Esophagus muscularis mucosa (tissue), 4 donors: ENCODE measurements at places on chromosomes 12 and 14. TPM values are rescaled to one million over a fixed set of nuclear protein-coding genes. Genes with fewer than 3 reads are reported as not detected.
A peak's percentile ranks its signal among the peaks of the same experiment; 100 is the strongest.

DNA sequence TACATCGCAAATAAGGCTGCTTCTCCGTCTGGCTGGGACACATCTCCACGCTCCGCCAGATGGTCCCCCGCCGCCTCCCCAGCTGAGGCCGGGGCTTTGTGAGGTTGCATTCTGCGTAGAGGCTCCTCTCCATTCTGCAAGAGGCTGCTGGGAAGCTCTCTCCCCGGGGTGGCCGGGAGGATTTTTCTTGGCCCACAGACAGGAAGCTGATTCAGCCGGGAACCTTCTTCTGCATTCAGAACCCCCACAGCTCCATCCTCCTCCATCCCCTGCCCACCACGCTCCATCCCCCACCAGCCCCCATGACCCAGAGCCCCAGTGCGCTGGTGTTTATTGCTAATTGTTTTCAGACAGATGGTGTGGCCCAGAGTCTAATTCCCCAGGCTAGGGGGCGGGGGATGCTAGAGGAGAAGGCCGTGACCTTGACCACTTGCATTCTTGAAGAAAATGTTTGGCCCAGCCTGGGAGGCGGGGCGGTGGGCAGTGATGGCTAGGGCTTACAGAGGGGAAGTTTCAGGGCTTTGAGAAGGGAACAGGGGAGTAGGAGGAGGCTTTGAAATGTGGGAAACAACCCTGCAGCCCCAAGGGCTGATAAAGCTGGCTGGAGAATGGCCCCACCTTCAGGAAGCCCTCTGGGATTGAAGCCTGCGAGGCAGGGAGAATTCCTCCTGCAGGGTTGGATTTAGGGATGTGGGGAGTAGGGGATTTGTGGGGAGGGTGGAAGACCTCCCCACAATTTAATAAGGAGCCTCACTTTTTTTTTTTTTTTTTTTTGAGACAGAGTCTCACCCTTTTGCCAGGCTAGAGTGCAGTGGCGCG lies 88.5 kb upstream of the NCOR2 start:
- DNase-seq: peak; percentile 95
- peaks cover 57% of the 10 kb centered on the region for H3K4me1 ChIP-seq
- H3K36me3 ChIP-seq: no peaks in the 10 kb centered on the region
- H3K4me3 ChIP-seq: peak overlapping the region; percentile 27
- H3K27me3 ChIP-seq: no peaks in the 10 kb centered on the region
- H3K27ac ChIP-seq: peak overlapping the region; percentile 86

DNA sequence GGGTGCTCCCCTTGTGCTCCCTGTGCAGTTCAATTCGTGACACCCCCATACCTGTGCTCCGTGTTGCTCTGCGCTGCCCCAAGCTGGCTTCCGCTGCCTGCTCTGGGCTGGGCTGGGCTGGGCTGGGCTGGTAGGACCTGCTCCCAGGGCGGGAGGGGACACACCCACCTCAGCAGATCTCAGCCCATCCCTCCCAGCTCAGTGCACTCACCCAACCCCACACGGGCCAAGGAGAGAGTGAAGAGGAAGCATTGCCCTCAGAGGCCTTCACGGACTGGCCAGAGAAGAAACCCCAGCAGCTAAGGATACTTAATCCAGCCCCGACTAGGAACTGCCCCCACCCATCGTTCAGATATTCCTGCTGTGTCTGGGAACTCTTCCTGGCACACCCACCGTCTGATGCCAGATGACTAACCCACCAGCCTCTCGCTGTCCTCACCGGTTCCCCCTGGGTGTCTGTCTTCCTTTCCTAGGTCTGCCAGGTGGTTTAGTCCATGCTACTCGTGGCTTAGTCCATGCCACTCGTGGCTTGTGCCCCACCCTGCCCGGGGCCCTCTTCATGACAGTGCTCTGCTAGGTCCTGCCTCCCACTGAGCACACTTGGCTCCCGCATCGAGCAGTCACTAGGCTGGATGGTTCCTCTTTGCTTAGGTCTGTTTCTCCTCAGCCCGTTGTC lies at the start of gene LPAR5:
LPAR5 (minus strand) TSS at position 104 of the 676 bp plus-strand sequence. CDS start 14,711 bp downstream, outside the sequence.
- H3K36me3 ChIP-seq: no peaks in the 10 kb centered on the region
- H3K4me1 ChIP-seq: peaks cover 10% of the 10 kb centered on the region
- peak within 1 kb of the TSS; percentile 49 for H3K27ac ChIP-seq
- no peaks in the 10 kb centered on the region for H3K27me3 ChIP-seq
- H3K4me3 ChIP-seq: no peak within 1 kb of the TSS

DNA sequence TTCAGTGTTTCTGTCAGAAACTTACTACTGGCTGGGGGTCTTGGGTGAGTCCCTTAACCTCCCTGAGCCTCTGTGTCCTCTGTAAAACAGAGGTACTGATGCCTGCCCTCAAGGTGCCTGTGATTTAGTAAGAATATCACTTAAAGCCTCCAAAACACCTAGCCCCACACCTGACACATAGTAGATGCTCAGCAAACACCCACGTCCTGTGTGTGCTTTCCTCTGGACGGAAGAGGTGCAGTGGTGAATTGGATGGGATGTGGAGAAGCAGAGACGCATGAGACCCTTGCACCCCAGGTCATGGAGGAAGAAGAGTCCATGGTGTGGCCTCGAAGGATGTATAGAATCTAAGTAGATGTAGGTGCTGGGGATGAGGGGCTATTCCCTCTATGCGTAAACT lies 110.6 kb downstream of the LGMN start:
- no peaks in the 10 kb centered on the region for H3K27me3 ChIP-seq
- no peak overlapping the region for H3K27ac ChIP-seq
- no peaks in the 10 kb centered on the region for H3K4me1 ChIP-seq
- no peak for DNase-seq
- H3K4me3 ChIP-seq: no peak overlapping the region
- H3K36me3 ChIP-seq: peaks cover 12% of the 10 kb centered on the region

GRCh38 chr12:22321638-22322037 lies 12.9 kb downstream of the ST8SIA1 start:
- no peaks in the 10 kb centered on the region for H3K36me3 ChIP-seq
- H3K4me3 ChIP-seq: no peak overlapping the region
- DNase-seq: no peak
- no peaks in the 10 kb centered on the region for H3K4me1 ChIP-seq

GRCh38 chr12:84648425-84648824 lies 264.2 kb downstream of the SLC6A15 start:
- no peak overlapping the region for H3K4me3 ChIP-seq
- H3K36me3 ChIP-seq: no peaks in the 10 kb centered on the region
- H3K27me3 ChIP-seq: no peaks in the 10 kb centered on the region
- H3K27ac ChIP-seq: no peak overlapping the region
- no peaks in the 10 kb centered on the region for H3K4me1 ChIP-seq

DNA sequence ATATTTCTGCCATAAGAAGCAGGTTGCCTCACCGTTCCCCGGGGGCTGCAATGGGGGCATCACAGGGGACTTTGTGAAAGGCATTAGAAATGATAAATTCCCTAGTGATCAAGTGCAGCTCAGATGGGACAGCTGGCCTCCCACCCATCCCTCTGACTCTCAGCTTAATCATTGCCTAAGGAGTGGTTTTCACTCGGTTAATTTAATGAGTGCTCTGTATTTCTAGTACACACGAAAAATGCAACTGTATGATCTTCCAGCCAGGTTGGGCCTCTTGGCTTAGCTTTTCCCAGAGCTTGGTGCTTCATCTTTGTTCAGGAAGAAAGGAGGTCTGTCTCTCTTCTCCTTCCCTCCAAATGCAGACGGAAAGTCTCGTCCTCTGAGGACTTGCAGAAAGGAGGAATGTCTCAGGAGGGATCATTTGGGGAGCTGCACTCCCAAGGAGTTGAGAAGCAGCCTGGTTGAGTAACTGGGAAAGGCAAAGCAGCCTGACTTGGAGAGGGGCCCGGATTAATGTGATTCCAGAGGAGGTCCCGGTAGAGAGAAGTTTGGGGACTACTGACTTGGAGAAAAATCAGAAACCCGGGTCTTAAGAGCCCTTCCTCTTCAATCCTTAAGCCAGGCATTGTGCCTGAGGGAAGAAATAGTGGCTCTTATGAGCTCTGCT lies 7.2 kb downstream of the CD9 start:
- H3K27ac ChIP-seq: peak overlapping the region; percentile 96
- no peak overlapping the region for H3K4me3 ChIP-seq
- peaks cover 100% of the 10 kb centered on the region for H3K4me1 ChIP-seq
- DNase-seq: no peak

- H3K36me3 ChIP-seq: peaks cover 10% of the 10 kb centered on the region
- H3K27ac ChIP-seq: no peak overlapping the region
- no peaks in the 10 kb centered on the region for H3K27me3 ChIP-seq
Observed at GRCh38 chr14:89402363-89402762, 14.7 kb downstream of the FOXN3 start.

DNA sequence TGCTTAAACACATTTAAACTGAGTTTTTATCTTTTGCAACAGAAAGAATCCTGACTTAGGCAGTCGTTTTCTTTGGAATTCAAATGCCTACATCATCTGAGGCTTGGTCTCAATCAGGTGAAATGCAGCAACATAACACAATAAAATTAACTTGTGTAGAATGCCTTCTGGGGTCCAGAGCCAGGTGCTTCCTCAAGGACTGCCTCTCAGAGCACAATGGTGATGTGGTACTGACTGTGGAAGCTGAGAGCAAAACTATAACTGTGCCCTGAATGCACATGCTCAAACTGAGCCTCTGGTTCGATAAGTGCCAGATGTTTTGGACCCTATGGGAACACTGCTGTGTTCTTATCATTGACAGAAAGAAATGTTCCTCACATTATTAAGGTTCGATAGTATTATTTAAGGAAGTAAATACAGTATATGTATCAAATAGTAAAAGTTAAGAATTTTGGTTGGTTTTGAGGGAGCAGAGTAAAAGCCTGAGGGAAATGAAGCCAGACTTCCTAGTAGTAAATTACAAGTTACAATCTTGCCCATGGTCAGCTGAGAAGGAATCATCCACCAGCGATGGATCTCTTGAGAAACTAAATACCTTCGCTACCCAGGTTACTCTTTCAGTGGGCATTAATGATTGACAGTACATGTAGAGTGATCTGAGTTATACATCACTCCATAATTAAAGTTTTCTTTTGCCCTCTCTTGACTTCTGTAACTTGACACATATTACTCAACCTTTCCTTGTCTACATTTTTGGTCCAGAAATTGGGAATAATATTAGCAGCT lies 122.9 kb upstream of the ATP2B1 start:
- H3K4me3 ChIP-seq: no peak overlapping the region
- no peak for DNase-seq
- H3K27ac ChIP-seq: no peak overlapping the region
- H3K4me1 ChIP-seq: no peaks in the 10 kb centered on the region
- H3K27me3 ChIP-seq: no peaks in the 10 kb centered on the region
- no peaks in the 10 kb centered on the region for H3K36me3 ChIP-seq

DNA sequence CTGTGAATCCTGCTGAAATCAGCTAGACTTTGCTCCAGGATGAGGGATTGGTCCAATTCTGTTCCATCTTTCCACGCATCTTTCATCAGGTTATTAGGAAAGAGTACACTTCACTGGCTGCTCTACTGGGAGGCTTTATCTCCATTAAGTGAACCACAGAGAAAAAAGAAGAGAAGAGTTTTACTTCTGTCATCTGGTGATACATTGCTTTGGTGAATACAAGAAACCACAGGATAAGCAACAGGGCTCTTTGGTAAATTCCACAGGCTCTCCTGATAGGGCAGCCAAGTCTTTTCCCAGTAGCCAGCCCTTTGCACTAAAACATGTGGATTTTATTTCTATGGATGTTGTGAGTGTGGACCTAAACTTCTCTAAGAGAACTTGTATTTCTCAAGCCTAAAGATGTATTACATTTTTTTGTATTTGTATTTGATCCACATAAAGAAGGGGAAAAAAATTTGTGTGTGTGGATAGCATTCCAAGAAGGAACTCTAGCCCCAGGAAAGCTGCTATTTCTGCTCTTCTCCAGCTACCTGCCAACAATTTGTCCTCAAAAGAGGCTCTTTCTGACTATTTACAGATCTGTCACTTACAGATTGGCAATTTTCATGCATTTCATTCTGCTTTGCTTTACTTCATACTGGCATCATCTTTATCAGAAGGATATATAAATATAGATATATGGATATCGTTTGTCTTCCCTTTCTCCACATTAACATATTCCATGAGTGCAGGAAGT lies 1117.6 kb upstream of the TMEM132C start:
- H3K27me3 ChIP-seq: no peaks in the 10 kb centered on the region
- no peaks in the 10 kb centered on the region for H3K36me3 ChIP-seq
- H3K4me1 ChIP-seq: peaks cover 12% of the 10 kb centered on the region

GRCh38 chr14:63542231-63542999 lies 762 bp downstream of the PPP2R5E start:
- no peaks in the 10 kb centered on the region for H3K27me3 ChIP-seq
- H3K36me3 ChIP-seq: peaks cover 22% of the 10 kb centered on the region
- H3K4me1 ChIP-seq: peaks cover 35% of the 10 kb centered on the region
- peak overlapping the region; percentile 96 for H3K27ac ChIP-seq
- DNase-seq: no peak
- H3K4me3 ChIP-seq: peak overlapping the region; percentile 80

- H3K4me3 ChIP-seq: no peak overlapping the region
- H3K27me3 ChIP-seq: no peaks in the 10 kb centered on the region
Observed at GRCh38 chr14:104708606-104709268, 15.3 kb upstream of the ADSS1 start.

- H3K4me1 ChIP-seq: no peaks in the 10 kb centered on the region
- H3K27ac ChIP-seq: no peak overlapping the region
- H3K36me3 ChIP-seq: no peaks in the 10 kb centered on the region
- H3K27me3 ChIP-seq: no peaks in the 10 kb centered on the region
- DNase-seq: no peak
Observed at GRCh38 chr12:131643631-131644452, 67.0 kb upstream of the SFSWAP start.

DNA sequence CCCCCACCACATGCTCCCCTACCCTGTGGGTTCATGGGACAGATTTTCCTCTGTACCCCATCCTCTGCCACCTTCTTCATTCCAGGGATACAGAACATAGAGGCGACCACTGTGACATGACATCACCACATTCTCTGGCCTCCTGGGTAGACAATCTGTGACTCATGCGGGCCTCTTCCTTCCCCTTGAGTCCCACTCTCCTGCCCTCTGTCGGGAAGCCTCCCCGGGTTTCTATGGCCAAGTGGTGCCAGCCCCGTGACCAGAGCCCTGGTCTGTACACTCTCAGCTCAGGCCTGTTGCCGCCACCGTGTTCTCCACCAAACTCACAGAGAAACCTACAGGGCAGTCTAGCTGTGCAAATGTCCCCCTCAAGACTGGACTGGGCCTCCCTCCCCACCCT lies 8.0 kb downstream of the CLMN start:
- H3K27me3 ChIP-seq: no peaks in the 10 kb centered on the region
- no peak overlapping the region for H3K4me3 ChIP-seq
- peak overlapping the region; percentile 20 for H3K27ac ChIP-seq
- H3K4me1 ChIP-seq: peaks cover 37% of the 10 kb centered on the region
- no peaks in the 10 kb centered on the region for H3K36me3 ChIP-seq
- DNase-seq: no peak

- H3K4me1 ChIP-seq: peaks cover 33% of the 10 kb centered on the region
- H3K27me3 ChIP-seq: no peaks in the 10 kb centered on the region
- H3K36me3 ChIP-seq: no peaks in the 10 kb centered on the region
- H3K27ac ChIP-seq: no peak overlapping the region
- no peak for DNase-seq
- H3K4me3 ChIP-seq: no peak overlapping the region
Observed at GRCh38 chr12:42477941-42478340, 111.6 kb downstream of the PRICKLE1 start.

- H3K4me1 ChIP-seq: peaks cover 35% of the 10 kb centered on the region
- peaks cover 21% of the 10 kb centered on the region for H3K36me3 ChIP-seq
- H3K4me3 ChIP-seq: no peak overlapping the region
- DNase-seq: no peak
- no peak overlapping the region for H3K27ac ChIP-seq
- H3K27me3 ChIP-seq: no peaks in the 10 kb centered on the region
Observed at GRCh38 chr14:22882529-22883172, 371 bp upstream of the REM2 start.

GRCh38 chr14:53525608-53526007 lies 372.5 kb upstream of the DDHD1 start:
- no peak overlapping the region for H3K4me3 ChIP-seq
- H3K27ac ChIP-seq: no peak overlapping the region
- DNase-seq: no peak

Gene DCN
- total RNA-seq: 2,089 TPM

Gene SPX
- 0.65 TPM for total RNA-seq

Gene CTSG
- 29.8 TPM for total RNA-seq

Gene KRT78
- 2.1 TPM for total RNA-seq
